ENCODE measurements at places on chromosomes 12 and 14.

GRCh38 chr14:102775855-102776760 is 1.1 kb upstream of the TRAF3 start:
- no peak for DNase-seq

DNA sequence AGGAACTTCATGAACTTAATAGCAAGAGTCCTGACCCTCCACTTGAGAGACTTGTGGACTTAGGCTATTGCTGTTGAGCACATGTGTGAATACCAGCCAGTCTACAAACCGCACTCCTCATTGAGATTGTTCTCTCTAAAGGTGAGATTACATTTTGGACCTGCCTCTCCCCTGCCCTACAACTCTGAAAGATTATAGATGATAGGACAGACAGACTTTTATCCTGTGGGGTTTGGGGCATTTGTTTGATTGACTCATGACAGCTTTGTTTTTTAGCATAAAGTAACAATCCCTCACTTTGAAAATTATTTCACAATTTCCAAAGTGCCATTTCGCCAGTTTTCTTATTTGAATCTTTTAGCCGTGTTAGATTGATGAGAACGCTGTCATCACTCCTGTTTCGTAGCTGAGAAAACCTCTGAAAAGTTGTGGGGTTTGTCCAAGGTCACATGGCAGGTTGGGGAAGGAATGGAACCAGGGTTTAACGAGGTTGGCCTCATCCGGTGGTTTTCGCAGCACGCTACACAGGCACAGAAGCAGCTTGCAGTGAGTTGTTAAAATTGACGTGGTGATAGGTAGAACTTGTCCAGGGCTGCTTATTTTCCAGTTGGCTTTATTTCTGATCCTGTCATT is 836 bp downstream of the EVL start:
- peak; percentile 92 for DNase-seq

GRCh38 chr12:62256408-62257096 is 3.7 kb upstream of the USP15 start:
- peak; percentile 58 for DNase-seq

DNA sequence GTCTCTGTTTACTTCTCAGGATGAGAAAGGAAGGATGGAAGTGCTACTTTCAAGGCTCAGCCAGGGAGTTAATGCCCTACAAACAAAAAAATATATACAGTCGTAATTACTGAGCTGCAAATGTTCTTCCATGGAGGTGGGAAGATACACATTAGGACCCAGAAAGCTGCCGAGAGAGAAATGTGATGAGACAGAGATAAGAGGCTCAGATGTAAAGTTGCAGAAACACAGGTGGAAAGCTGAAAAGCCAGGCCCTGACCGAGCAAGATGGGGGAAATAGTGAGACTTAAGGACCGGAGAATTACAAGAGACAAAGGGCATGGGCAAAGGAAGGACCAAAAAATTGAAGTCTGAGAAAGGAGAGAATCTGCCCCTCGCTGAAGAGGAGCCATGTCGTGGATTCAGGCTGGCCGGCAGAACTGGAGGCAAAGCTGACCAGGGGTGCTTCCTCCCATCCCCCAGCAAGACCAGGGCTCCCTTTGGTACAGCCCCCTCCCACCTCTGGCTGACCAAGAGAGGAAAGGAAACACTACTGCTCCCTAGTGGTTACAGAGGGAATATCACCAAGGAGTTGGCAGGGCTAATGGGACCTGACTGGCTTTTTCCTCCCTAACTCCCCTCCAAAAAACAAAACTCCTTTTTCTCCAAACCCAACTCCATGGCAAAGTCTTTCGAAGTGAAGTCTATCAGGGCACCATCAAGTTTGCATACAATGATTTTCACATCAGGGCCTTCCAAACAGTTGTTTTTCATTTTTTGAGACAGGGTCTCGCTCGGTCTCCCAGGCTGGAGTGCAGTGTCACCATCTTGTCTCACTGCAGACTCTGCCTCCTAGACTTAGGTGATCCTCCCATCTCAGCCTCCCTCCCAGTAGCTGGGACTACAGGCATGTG is 12.1 kb downstream of the ZFHX2 start:
- no peak for DNase-seq

GRCh38 chr14:103220982-103221641 is 97.9 kb downstream of the TNFAIP2 start:
- DNase-seq: no peak

DNA sequence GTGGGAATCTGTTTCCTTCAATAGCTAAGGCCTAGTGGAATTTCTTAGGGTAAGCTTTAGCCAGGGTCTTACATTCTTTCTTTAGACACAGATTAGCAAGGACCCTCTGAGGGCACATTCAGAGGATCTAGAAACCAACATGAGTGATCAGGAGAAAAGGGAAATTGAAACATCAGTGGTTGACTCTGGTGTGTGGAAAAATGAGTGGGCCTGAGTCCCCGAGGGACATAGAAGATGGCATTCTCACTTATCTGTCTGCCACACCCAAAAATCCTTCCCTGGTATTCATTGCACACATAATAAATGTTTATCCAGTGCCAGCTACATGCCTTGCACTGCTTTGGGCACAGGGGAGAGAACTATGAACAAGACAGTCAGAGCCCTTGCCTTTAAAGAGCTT is 82.9 kb downstream of the SSPN start:
- no peak for DNase-seq

GRCh38 chr12:67299926-67300325 is 30.8 kb downstream of the CAND1 start:
- DNase-seq: no peak

DNA sequence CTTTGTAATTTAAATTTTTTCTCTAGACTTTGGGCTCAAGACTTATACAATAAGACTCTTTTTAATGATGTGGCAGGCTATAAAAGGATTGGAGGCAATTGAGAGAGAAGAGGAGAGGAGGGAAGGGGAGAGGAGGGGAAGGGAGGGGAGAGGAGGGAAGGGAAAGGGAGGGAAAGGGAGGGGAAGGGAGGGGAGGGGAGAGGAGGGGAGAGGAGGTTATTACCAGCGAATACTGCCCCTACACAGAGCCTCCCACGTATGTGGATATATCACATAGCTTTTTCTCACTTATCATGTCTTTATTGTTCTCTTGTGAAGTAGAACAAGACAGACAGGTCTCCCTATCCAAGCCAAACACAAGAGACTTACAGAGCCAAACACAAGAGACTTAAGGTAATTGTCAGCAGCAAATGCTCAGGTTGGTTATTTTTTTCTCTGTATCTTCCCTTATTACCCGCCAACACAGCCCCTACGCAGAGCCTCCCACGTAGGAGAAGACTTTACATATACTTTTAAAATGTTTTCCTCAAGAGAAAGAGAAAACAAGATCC is 63.1 kb downstream of the DRAM1 start:
- no peak for DNase-seq
